Epithelial cell of alveolus of lung (primary cell): ENCODE measurements at places on chromosomes 3 and 15. TPM values are rescaled to one million over a fixed set of nuclear protein-coding genes. Genes with fewer than 3 reads are reported as not detected.

Gene BRK1
- total RNA-seq, result 117 and 177 TPM in 2 replicates

Gene SAMD7
- not detected in 2 replicates for total RNA-seq

Gene DNASE1L3
- total RNA-seq, result not detected in 2 replicates

Gene CCR3
- total RNA-seq, result not detected in 2 replicates

Gene TTLL13
- total RNA-seq, result 0.08 TPM in 1 of 2 replicates, not detected in the other

Gene PCOLCE2
- 1.6 and 2.6 TPM in 2 replicates for total RNA-seq

Gene REC114
- total RNA-seq, result not detected in 2 replicates

Gene ATP8B4
- 0.39 and 2.2 TPM in 2 replicates for total RNA-seq
